Dermis microvascular lymphatic vessel endothelial cell (primary cell): ENCODE measurements at places on chromosomes 6 and 20.
A peak's percentile ranks its signal among the peaks of the same experiment; 100 is the strongest.

DNA sequence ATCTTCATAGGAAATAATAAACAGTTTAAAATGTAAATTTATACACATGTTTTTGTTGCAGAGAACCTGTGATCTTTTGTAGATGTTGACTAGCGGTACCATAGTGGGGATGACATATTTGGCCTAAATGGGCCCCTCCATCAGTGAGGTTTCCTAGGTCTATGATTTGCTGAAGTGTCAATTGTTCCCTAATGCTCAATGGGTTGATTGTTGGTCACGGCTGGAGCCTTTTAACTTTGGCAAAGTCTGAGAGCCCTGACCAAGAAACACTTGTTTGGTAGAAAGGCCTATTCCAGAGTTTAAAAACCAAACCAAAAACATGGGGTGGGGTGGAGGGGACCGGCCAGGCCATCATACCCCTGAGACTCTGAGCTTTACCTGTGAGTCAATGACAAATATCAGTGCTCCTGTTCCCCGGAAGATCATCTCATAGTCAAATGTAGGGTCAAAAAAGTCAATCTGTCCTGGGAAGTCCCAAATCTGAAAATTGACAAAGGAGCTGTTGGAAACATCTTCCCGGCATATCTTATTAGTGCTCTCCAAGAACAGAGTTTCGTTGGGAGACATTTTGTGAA is 25.1 kb downstream of the RRAGD start:
- DNase-seq = no peak

DNA sequence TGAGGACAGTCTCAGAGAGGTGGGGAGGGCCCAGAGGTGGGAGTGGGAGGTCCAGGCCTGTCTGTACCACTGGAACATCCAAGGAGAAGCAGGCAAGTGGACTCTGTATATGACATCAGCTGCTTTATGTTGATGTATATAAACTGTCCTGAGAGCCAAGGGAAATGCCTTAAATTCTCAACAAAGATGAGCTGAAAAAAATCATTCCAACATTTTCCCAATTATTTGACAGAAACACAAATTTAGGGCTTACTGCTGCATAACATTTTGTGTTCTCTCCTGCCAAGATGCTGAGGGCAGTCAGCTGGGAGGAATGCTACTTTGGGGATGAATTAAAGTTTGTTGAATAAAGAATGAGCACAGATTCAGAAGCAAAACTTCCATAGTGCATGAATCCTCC is 52.8 kb downstream of the FOXC1 start:
- no peak for DNase-seq

DNA sequence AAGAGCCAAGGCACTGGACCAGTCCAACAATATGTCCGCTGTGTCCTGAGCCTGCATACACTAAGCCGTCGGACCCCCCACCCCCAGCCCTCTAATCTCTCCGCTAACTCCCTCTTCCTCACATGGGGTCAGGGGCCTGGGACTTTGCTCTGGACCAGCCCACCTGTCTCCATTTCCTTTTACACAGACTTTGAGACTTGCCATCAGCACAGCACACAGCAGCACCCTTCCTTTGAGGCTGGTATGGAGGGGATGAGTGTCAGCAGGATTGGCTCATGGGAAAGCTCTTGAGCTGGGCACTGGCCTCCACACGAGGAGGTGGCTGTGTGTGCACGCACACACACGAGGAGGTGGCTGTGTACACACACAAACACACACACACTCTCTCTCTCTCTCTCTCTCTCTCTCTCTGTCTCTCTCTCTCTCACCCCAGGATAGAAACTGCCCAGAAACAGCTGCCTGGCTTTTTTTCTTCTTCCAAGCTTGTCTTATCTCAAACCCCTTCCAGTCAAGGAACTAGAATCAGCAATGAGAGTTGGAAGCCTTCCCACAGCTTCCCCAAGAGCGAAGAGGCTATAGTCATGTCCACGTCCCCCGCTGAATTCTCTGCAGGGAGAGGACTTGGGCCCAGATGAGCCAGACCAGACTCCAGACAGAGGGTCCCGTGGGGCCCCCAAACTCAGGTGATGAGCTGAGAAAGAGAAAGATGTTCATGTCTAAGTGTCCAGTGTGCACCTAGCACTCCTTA is 18.6 kb downstream of the SLC9A8 start:
- DNase-seq = no peak

DNA sequence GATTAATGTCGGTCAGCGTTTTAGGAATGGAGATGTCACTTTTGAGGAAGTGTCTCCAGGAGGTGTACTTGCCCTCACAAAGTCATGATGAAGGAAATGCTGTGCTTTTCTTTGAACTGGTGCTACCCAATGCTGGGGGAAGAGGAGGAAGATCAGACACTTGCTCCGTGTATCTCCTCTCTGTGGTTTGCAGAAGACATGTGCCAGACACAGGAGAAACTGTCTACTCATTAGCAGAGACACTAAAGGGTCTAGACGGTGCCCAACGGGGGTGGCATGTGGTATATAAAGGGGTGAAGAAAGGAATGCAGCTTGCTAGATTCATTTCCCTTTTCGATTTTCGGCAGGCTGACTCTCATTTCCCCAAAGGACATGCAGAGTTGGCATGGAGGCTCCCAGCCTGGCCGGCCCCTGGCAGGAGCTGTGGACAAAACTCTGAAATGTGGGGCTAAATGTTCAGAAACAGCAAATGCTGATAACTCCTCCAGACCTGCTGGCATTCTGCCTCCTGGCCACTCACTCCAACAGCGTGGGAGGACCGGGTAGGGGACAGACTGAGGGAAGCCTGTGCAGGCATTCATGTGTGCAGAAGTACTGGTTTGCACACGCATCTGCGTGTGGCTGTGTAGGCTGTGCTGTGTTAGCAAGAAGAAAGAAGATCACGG is 59.6 kb upstream of the QKI start:
- DNase-seq = peak; percentile 70

- no peak for DNase-seq
Measured at GRCh38 chr6:20340068-20340848, 61.4 kb upstream of the E2F3 start.

DNA sequence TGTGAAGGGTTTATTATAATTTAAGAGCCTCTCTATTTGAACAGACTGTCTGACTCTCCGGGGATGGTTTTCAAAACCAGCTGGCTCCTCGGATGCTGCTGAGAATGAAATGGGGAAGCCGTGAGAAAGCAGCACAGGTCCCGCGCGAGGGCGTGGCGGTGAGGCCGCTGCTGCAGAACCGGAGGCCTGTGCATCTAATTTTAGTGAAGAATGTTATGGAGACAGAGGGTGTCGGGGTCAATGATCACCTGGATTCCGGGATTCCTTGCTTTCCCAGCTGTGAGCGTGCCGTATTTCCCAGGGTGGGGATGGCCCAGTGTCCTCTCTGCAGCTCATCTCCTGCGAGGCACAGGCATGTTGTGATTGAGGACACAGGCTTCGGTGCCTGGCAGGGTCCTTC is 348.0 kb downstream of the CDH4 start:
- no peak for DNase-seq

GRCh38 chr20:13990465-13990864 is at the start of gene SEL1L2:
Gene SEL1L2, minus strand, starts transcription at chr20:13990614. Its CDS starts 80 bp downstream, at chr20:13990534.
- DNase-seq = no peak

DNA sequence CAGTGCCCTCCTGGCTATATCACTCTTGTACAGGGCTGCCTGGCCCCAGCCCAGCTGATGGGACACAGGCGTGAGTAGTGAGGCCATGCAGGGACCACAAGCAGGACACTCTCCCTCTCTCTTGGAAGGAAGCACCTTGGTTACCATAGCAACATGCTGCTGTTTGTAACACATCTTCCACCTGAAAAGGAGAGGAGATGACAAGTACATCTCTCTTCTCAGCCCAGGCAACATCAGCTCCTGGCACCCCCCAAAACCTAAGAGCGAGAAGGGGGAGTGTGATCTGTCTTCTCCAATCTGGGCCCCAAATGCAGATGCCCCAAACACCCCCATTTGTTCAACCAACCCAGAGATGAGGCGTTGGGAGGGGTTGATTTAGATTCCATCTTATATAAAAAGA is 49.9 kb downstream of the KCNB1 start:
- no peak for DNase-seq

GRCh38 chr6:56420296-56420695 is 172.9 kb upstream of the COL21A1 start:
- no peak for DNase-seq

- DNase-seq = no peak
Measured at GRCh38 chr20:37984018-37984785, 49.1 kb downstream of the TTI1 start.
